ENCODE measurements at places on chromosomes 13 and 19. TPM values are rescaled to one million over a fixed set of nuclear protein-coding genes. Genes with fewer than 3 reads are reported as not detected.

GNG7 gene
- 3.0 TPM for total RNA-seq

ZNF546 gene
- total RNA-seq = 5.0 TPM

GRCh38 chr19:1416014-1416841, 8.8 kb downstream of the DAZAP1 start:
- no peak for DNase-seq

DNA sequence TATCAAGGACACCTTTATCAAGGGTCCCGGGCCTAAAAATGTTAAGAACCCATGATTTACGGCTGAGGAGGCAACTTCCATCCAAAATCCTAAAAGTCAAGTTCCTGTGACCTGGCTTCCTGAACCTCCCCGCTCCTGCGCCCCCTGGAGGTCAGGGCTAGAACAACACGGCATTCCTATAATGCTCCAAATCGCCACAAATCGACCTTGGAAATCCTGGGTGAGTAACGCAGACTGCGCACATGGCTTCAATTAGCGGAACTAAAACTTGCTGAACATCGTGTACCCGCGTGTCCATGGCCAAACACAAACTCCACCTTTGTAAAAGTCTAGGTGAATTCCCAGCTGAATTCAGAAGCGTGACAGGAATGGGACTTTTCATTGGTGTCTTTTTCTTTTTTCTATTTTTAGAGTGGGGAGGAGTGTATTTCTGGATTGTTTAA, 4.3 kb upstream of the C5AR1 start:
- DNase-seq = peak; percentile 77

Data from tibial nerve (tissue), 4 donors.